ENCODE measurements at places on chromosomes 5 and 9.

DNA sequence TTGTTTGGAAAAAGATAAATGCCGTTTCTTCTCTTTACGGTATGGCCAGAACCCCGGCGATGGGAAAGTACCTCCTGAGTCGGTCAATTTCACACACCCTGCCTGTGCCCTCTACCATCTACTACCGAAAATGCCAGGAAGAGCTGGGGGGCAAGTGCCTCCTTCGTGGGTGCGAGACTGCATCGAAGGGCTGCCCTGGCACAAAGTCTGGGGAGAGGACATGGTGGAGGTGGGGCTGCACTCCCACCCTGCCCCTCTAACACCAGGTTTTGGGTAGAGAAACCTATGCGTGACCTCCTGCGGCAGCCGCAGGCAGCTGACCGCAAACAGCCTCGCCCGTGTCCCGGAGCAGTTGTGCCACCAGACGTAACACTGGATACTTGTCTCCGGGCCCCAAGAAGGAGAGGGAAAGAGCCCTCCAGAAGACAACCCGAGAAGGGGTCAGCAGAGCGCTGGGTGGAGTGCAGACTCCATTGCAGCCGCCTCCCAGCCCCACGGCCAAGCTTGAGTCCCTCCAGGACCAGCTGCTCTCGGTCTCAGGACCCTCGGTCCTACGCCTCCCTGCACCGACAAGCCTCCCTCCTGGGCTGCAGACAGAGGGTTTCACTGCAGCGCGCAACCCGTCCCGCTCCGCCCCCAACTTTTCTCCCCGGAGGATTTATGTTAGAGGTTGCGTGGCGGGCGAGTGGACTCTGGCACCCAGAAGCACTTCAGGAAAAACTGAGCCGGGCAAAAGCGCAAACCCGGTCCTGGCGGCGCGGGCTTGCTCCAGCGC is 823 bp upstream of the PRDM6 start:
- no peak for DNase-seq

GRCh38 chr5:74622122-74622521 is 18.4 kb downstream of the ENC1 start:
- no peak for DNase-seq

DNA sequence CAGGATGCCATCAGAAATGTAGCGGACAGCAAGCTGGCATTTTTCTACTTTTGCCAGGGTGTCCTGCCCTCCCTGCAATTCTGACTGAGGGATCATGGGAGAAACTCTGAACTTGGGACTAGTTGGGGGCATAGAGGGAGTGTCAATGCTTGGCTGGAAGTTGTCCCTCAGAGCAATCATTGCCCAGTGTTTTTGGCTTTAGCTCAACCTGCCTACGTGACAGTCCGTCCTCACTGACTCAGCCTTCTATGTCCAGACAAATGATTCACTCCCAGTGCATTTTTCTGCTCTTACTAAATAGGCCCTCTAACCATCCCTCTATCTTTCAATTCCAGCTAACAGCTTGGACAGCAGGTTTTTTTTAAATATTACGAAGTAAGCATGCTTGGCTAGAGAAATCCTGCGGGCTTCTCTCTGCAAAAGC is 627.4 kb downstream of the TLR4 start:
- DNase-seq: peak; percentile 95

DNA sequence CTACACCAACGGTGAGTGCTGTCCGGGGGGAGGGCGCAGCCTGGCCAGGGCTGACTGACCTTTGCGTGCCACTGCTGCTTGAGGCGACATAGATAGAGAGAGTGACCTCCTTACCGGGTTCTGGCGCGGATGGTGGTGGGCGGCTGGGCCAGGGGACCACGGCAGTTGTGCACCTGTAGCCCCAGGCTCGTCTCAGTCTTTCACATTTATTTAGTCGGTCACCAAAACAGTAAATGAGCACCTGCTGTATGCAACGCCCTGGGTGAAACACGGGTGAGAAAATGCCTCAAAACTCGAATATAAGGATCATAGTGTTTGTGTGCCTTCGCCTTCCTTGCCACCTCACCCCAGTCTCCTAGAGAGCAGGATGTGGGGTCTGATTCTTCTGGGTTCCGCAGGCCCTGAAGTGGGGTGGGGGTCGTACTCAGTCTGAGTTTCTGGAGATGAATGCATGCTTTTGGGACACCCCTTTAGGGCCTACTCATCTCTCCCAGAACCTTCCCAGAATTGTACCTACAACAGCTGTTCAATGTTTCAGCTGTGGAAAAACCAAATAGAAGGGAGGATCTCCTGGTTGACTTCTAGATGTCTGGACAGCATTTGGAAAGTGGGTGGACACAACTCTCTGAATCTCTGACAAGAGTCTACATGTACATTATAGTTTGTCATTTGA is 714 bp downstream of the SEC24A start:
- DNase-seq: no peak

DNA sequence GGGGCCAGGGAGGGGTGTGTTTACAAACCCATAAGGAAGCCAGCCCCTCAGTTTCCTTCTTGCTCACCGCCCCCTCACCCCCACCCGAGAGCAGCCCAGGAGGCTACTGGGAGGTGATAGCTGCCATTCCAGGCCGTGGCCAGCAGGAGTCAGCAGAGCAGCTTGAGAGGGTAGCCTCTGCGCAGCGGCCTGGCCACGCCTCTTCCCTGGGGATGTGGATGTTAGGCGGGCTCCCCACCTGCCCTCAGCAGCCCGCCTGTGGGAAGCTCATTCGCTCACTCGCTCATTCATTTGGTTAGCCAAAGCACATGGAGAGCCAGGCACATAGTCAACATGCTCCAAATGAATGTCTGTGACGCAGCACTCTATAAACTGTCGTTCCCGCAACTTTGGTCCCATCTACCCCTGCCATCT is 6.1 kb upstream of the DPM2 start:
- peak; percentile 62 for DNase-seq

DNA sequence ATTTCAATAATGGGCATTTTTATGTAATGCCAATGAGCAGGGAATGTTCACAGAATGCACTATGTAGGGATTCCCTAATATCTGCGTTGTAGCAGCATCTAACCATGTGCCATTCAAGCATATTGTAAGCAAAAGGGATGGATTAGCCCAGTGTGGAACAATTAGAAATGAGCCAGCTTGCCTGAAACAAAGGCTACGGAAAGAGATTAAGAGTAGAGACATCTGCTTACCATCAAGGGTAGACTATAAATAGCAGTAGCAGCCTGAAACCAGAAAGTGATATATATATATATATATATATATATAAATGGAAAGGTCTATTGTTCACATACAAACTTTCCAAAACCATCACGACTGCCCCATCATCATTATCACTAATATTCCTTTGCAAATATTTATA is 31.9 kb upstream of the CEP120 start:
- no peak for DNase-seq

- peak; percentile 47 for DNase-seq
Observed at GRCh38 chr5:179805529-179806249, 977 bp downstream of the MGAT4B start.

DNA sequence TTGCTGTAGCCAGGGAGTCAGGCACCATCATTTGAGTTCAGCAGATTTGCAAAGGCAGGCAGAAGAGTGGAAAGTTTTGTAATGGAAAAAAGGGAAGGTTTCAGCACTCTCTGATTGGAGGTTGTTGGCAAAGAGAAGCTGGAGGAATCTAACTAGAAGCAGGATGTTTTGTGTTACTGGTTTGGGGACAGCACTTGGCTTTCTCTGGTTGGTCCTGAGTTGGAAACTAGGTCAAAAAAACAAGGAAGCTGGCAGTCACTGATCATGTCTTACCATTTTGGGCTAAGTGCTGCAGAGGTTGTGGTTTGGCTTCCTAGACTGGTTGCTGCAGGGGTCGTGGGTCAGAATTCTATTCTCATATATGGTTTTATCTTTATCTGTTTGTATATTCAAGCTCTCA is 189.8 kb downstream of the DRD1 start:
- peak; percentile 50 for DNase-seq

DNA sequence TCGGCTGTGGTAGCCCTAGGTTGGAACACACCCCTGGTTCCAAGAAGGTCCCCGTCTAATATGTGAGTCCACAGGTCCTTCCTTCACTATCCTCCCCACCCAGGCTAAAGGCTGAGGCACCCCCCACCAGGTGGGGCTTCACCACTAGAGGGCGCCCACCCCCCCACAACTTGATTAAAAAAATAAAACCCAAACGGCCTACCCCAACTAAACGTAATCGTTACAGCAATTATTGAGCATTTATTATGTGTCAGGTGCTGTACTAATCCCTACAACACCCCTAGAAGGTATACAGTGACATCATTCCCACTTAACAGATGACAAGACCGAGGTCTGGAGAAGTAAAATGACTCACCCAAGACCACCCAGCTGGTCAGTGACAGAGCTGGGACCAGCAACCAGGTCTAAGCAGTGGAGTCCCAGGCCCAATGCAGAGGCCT is 65.0 kb downstream of the FGF18 start:
- peak; percentile 14 for DNase-seq

- DNase-seq: no peak
Observed at GRCh38 chr5:144035046-144035740, 135.3 kb downstream of the YIPF5 start.

GRCh38 chr9:82757924-82758323 is 305.0 kb downstream of the RASEF start:
- no peak for DNase-seq

GRCh38 chr5:171074747-171075146 is 212.9 kb downstream of the RANBP17 start:
- no peak for DNase-seq

GRCh38 chr9:114248299-114248707 is 74.6 kb upstream of the ORM1 start:
- DNase-seq: no peak

DNA sequence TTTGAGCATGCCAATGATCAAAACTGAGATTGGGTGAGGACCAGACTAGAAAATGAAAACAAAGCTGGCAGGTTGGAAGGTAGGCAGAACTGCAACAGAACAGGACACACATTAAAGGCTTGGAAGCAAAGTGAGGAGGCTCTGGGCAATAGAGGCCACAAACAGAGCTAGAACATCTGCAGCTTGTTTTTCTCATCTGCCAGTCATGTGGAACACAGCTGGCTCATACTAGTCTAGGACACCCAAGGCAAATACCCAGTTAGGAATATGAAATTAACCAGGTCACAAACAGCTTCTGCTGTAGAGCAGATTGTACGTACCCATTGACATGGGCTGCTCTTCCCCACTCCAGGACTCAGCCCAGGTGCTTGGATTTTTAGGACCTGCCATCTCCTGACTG is 61.7 kb downstream of the SPEF2 start:
- DNase-seq: peak; percentile 5

- DNase-seq: no peak
Observed at GRCh38 chr9:88809355-88810161, 181.7 kb upstream of the S1PR3 start.

- no peak for DNase-seq
Observed at GRCh38 chr9:136824496-136825225, 16.9 kb downstream of the RABL6 start.

GRCh38 chr5:8633259-8633658 is 764.3 kb downstream of the MTRR start:
- peak; percentile 19 for DNase-seq

DNA sequence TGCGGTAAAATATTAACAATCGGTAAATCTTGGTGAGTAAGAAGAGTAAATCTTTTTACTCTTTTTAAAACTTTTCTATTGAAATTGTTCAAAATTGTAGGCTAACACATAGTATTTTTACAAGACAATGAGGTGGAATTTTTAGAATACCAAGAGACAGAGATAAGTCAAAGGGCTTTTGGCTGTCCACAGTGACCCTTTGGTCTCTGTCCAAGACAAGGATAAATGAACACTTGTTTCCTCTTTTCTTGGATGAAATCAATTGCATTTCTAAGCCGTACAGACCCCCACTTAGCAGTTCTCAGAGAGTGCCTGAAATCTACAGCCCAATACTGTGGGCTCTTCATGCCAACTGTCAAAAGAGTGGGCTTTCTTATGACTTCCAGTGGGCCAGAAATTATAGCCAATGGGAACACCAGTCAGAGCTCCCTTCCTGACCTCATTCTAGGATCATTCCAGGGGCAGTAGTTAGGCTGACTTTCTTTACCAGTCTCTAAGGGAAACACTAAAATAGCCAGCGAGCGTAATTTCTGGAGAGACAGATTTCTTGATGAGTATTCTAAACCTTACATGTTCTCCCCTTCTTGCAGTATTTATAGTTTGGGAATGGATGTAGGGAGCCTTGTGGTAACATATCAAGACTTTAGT is 74.1 kb downstream of the GALNT10 start:
- DNase-seq: no peak

DNA sequence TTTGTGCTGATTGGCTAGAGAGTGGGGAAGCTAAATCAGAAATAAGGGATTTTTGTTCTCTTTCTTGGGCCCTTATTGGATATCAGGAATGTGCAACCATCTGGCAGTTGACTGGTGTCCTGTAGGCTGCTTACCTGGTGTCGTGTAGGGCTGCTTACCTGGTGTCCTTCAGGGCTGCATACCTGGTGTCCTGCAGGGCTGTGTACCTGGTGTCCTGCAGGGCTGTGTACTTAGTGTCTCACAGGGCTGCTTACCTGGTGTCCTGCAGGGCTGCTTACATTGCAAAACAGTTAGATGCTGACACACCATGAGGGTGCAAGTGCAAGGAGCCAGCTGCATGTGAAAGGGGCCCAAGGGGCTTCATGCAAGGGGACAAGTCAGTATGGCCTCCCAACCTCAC is 249.3 kb downstream of the ICE1 start:
- no peak for DNase-seq

GRCh38 chr9:126127591-126127990 is 199.0 kb upstream of the MVB12B start:
- DNase-seq: no peak

GRCh38 chr5:77168161-77168878 is 42.2 kb upstream of the PDE8B start:
- DNase-seq: peak; percentile 54
